ENCODE measurements at places on chromosomes 2 and 18.

DNA sequence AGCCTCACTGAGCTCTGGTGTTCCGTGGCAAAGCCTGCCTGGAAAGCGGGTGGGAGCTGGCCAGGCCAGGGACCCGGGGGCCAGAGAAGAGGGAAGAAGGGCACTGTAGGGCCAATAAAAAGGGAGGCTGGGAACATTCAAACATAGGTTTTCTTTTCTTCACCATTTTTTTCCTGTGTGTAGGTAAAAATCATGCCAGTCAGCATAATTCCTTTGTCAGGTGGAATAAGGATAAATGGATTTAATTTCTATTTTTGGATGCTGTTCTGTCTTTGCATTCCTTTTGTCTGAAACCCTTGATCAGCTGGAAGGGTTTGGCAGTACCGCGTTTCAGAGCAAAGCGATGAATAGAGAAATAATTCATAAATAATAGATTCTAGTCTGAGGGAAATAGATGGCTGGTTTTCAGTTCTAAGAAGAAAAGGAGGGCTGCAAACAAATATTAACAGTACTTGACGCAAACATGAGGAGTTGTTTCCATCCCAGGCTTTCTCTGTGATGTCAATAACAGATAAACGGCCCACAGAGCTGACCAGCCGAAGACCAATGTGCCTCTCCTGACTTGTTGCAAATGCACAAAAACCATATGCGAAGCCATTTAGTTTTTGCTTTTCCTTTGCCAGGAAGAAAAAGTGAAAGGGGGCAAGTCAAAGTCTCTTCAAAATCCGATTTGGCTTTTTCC lies 384.4 kb downstream of the TSN start:
- DNase-seq: no peak

- DNase-seq: no peak
Measured at GRCh38 chr2:227597998-227598397, 695 bp upstream of the SCYGR2 start.

DNA sequence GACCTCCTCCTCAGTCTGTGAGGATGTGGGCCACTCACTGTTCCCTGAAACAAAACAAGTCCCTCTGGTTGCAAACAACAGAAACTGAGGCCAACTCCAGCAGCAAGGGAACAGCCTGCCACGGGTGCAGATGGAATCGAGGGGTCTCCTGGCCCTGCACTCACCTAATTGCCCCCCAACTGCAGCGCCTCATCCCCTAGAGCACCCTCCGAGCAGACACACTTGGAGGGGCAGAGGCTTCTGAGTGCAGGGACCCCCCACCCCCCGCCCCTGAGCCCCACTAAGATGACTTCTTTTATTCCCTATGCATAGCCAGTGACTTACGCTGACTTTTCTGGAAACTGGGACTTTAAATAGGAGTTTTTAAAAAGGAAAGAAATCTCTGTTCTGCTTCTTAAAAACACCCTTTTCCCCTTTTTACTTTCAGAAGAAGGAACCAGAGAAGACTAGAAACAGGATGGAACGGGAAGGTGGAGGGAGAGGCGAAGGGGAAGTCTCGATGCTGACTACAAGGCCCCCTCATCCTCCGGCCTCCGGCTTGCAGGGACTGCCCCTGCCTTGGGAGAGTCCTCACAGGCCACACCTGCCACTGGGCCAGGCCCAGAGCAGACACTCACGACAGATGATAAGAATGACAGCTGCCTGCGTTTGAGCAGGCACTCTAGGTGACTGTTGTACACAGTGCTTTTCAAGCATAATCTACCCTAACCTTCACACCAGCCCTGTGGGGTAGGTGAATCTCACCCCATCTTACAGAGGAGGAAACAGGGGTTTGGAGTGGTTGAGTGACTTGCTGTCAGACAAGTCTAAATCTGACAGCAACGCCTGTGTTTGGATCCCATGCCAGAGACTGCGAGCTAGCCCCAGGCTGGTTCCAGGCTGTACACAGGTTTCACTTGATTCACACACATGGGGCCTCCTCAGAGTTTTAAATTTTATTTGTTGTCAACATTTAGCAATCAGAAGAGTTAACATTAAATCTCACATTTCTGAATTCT lies 28.2 kb upstream of the BIN1 start:
- DNase-seq: no peak

GRCh38 chr2:12686708-12687283 lies 29.9 kb upstream of the TRIB2 start:
- DNase-seq: no peak

- DNase-seq: no peak
Measured at GRCh38 chr18:13530879-13531387, 195.4 kb downstream of the FAM210A start.

- DNase-seq: no peak
Measured at GRCh38 chr2:144519934-144520731, at the start of gene ZEB2. Gene ZEB2 (minus strand): TSS chr2:144520119. CDS start chr2:144517350, 2,769 bp downstream.

DNA sequence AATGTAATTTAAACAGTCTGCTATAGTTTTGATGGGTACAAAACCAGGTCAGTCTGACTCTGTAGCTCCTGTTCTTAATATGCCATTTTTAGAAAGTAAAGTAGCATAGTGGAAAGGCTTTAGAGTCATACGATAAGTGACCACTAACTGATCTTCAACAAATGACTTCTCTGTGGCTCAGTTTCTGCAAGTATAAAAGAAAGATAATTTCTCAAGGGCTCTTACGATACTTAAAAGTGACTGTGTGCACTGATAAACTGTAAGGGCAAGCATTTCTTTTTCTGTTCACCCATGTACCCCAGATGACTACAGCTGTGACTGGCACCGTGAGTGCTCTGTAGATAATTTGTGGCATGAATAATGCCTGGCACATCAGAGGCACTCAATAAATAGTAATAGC lies 178.7 kb downstream of the LCLAT1 start:
- DNase-seq: no peak

DNA sequence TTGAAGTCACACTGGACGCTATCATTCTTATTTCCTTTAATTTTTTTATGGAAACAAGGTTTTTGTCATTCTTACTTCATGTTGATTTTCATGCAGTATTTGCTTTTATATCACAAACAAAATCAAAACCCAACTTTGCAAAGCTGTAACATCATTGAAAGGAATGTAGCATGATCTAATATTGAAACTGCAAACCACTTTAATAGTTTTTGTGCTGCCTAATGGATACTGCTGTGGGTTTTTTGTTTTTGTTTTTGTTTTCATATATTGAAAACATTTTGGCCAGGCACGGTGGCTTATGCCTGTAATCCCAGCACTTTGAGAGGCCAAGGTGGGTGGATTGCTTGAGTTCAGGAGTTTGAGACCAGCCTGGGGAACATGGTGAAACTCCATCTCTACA lies 81.6 kb downstream of the MAP2 start:
- DNase-seq: no peak

GRCh38 chr2:224958873-224959272 lies 83.4 kb downstream of the DOCK10 start:
- no peak for DNase-seq

DNA sequence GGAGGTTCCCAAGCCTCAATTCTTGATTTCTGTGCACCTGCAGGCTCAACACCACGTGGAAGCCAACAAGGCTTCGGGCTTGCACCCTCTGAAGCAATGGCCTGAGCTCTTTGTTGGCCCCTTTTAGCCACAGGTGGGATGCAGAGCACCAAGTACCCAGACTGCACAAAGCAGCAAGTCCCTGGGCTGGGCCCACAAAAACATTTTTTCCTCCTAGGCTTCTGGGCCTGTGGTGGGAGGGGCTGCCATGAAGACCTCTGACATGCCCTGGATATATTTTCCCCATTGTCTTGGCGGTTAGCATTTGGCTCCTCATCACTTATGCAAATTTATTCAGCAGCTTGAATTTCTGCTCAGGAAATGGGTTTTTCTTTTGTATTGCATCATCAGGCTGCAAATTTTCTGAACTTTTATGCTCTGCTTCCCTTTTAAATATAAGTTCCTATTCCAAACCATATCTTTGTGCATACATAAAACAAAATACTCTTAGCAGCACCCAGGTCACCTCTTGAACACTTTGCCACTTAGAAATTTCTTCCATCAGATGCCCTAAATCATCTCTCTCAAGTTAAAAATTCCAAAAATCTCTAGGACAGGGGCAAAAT lies 9.0 kb upstream of the MATN3 start:
- no peak for DNase-seq

DNA sequence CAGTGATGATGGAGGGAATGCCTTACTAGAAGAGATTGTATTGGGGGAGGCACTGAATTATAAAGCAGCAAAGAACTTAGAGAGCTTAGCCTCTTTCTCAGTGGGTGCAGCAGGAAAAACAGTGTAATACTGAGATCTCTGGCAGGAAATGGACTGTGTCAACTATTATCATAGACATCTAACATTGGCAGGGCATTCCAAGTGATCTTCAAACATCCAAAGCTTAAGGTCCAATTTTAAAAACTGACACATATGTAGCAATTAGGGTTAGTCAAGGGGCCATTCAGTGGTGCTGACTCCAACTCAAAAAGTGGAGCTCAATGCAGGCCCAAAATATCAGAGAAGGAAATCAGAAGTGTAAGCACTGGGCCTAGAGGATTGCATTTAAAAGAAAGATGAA lies 106.6 kb upstream of the DDX18 start:
- no peak for DNase-seq

DNA sequence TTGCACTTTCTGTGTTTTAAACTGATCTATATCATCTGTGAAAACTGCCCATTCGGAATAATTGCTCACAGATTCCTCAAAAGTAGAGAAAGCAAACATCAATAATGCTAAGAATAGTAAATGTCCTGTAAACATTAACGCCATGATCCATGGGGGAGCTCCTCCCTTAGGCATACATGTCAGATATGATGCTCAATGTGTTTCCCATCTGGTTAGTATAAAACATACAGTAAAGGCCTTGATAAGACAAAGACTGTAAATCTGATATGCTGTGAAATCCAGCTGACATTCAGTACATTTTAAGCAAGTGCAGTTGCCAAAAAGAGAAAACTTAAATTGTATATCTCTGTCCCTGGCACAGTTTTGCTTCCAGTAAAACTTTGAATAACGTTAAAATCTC lies 2.1 kb downstream of the DSEL start:
- DNase-seq: no peak

DNA sequence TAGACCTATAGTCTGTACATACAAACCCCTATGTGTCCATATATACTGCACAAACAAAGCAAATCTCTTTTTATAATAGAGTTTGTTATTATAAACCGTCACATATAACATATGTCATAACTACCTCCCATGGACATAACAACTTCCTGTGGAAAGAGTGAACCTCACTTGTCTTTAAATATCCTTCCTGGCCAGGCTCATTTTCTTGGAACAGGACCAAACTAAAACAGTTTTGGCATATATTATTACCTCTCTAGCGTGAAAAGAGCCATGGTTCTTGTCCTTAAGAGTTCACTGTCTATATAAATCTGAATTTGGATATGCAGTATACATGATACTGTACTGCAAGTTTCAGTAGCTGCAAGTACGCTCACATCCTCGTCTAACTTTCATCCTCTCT lies 28.3 kb upstream of the DNAJC27 start:
- no peak for DNase-seq

DNA sequence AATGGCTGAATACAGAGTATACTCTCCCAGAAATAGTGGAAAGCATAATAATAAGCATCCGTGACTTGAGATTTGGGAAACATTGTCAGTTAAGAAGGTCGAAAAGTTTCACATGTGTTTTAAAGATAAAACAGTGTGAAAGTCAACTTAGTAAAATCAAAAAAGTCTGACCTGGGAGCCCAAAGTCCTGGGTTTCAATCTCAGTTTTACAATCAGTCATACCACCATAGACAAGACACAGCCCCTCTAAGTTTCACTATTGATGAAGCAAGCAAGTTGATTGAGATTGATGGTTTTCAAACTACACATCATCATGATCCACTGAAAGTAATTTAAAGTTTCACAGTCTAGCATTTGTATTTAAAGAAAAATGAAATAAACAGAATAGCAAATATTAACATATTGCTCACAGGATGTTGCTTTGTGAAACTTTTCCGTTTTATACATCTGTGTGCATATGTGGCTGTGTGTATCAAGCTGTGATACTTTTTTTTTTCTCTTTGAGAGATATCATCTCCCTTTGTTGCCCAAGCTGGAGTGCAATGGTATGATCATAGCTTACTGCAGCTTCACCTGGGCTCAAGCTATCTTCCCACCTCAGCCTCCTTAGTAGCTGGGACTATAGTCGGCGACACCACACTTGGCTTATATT lies 71.1 kb downstream of the PIK3C3 start:
- DNase-seq: no peak

DNA sequence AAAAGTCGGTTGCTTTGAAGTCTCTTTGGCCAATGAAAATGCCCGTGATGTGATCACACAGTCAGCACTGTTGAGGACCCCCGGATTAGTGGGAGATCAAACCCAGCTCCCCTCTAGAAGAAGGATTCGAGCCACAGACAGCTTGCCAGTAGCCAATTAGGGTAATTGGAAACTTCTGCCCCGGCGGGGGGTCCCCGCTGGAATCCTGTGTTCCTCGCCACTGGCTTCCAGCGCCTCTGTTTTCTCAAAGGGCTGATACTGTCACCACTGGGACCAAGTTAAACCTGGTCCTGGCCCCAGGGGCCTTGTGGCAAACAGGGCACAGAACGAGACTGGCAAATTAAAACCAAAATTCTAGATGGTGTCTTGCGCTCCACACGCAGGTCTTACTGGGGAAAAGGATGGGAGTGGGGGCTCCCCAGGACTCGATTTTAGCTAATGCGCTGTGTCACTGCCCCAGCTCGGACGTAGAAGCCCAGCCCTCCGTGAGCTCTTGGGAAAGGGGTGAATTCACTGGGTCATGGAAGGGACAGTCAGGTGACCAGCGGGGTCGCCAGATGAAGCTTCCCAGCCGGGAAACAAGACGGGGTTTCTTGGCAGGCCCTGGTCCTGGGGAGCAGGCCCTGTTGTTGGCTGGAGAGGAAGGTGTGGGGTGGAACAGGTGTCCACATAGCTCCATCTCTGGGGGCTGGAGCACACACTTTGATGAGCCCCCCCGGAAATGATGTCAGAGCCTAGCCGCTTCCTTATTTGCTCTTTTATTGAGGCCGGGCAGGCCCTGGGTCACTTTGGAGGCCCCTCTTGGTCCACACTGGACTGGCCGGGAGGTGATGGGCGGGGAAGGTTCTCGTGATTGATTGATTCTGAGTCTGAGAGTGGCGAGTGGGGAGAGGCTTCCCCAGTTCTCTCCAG lies 90.2 kb downstream of the SMAD7 start:
- no peak for DNase-seq

GRCh38 chr18:63578357-63578958 lies 8.7 kb upstream of the SERPINB13 start:
- DNase-seq: no peak

DNA sequence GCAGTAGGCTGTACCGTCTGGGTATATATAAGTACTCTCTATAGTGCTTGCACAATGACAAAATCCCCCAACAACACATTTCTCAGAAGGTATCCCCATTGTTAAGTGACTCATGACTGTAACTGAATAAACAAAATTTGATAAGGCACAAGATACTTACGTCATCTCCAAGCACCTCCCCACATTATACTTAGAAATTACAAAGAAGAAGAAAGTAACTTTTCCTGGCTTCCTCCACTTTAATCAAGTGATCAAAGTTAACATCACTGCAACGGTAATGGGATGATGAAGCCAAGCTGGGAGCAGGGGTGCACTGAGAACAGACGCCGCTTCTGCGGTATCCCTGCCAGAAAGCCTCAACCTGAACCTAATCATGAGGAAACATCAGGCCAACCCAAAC lies 9.7 kb downstream of the TNS1 start:
- no peak for DNase-seq

- DNase-seq: no peak
Measured at GRCh38 chr2:233814056-233814835, 36.1 kb downstream of the MROH2A start.
